ENCODE measurements at places on chromosomes 11 and 22.

DNA sequence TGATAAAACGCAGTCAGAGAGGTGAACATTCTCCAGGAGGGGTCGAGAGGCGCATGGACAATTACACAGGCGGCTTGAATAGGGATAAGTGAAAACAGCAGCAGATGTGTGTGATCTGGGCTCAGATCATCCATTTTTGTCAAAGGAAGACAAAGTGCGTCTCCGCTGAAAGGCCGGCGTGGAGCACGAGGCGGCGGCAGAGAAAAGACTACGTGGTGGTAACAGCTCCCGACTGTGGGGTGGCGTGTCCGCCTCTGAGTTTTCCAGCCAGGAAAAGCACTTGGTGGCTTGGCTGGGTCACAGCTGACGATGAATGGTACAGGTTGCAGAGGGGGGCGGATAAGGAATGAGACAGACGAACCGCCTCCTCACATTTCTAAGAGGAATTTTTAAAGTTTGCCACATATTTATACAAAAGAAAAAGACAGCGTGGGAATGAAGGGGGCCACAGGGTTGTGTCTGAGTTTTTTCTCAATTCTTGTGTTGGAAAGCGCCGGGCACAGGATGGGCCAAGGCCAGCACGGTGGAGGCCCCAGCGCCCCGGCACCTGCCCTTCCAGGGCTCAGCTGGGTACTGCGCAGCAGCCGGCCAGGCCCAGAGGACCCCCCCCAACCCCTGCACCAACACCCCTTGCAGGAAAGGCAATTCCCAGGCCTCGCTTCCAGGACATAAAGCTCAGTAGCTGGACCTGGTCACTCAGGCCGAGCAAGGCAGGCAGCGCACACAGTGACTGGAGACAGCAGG is 80.4 kb downstream of the TRMU start:
- DNase-seq: no peak

- DNase-seq: peak; percentile 66
Observed at GRCh38 chr22:23182309-23183060, 2.2 kb downstream of the BCR start.

GRCh38 chr11:94623120-94623735 is 56.1 kb downstream of the PIWIL4 start:
- peak; percentile 76 for DNase-seq

DNA sequence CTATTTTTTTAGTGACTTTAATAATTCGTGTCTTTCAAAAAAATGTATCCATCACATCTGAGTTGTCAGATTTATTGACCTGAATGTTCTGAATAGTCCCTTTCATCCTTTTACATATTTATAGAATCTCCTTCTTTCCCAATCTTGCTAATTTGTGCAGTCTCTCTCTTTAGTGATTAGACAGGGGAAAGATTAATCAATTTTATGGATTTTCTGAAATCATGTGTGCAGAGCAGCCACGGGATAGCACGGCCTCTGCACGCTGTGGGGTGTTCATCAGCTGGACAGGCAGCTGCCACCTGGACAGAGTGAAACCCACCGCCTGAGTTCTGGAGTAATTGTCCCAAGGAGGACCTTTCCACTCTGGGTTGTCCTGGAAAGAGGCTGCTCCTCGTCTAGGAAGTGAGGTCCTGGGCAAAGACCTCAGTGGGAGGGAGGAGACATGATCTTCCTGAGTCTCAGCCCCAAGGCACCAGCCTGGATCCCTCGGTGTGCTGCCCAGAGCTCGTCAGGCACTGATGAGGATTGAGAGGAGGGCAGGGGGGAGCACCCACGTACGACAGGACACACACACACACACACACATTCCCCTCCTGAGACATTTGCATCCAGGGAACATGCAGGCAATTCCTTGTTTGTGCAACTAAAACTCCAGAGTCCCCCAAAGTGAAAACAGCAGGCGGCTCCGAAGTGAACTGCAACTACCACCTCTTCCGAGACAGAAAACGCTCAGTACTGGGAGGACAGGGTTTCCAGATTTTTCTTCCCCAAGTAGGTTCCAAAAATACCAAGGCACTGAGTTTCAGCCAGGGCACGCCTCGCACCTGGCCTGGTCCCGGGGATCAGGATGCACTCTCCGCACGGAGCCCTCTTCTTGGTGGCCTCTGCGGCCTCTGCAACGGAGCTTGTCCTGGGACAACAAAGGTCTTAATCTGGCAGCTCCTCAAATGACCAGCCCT is 22.5 kb upstream of the KRTAP5-6 start:
- DNase-seq: no peak

DNA sequence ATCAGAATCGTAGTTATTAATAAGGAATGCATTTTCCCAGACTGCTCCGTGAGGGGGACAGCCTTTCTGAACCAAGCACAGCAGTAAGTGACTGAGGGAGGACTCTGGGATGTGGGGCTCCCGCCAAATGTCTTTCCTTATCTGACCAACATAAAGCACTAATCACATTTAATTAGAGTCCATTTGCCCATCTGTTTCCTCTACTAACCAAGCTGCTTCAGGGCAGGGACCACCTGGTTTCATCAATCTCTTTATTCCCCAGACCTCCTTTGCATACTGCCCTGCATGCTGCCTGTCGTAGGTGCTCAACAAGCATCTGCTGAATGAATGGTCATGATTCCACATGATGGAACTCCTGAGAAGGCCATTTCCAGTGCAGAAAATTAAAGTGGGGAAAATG is 29.4 kb downstream of the SMCO4 start:
- DNase-seq: no peak

DNA sequence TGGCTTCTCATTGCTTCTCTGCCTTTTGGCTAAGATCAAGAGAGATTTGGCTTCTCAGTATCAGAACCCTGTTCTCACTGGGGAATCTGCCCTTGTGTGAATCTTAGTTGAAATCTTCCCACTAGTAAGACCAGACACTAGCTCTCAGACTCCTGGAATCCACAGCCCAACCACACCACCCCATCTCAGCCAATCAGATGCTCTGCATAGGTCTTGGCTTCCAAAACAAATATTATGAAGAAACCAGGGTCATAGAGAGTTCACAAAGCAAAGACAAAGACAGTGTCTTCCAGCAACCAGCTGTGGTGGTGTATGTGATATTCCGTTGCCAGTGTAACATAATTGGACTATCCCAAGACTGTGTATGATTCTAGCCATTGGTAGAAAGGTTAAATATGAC is 5.4 kb downstream of the OR8B12 start:
- no peak for DNase-seq

GRCh38 chr11:128732471-128733277 is 38.8 kb downstream of the FLI1 start:
- DNase-seq: no peak

- no peak for DNase-seq
Observed at GRCh38 chr22:46066691-46067090, 83.6 kb upstream of the PPARA start.

DNA sequence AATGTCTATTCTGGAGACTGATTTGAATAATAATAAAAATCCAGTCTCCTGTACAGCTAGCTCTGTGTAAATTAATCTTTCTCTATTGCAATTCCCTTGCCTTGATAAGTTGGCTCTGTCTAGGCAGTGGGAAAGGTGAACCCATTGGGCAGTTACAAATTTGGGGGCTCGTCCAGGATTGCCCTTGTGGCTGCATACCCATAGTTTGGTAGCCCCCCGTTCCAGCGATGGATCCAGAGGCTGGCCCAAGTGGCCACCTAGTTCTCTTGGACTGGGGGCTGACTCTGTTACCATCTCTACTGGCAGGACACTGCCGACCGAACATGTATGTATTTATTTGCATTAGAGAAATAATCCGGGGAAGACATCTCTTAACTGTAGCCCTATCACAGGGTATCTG is 326.2 kb upstream of the PDGFD start:
- DNase-seq: no peak

DNA sequence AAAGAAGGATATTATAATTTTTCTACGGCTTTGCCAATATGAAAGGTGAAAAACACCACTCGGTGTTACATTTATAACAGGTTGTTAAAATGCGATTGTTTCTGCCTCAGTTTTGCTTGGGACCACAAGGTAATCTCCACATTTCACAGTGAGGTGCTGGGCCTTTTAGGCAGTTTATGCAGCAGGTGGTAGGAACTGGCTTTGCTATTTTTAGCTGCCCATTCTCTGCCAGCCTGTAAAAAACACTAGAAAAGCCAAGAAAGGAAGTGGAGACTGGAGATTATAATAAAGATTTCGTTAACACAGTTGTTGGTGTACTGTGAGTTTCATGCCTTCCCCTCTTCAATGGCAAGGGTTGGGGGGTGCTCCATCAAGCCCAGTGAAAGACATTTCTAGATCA is 8.0 kb upstream of the MRPL16 start:
- DNase-seq: no peak

- no peak for DNase-seq
Observed at GRCh38 chr11:75814363-75814676, 690 bp upstream of the UVRAG start.

GRCh38 chr22:39534092-39534506 is 1.6 kb upstream of the RPS19BP1 start:
- DNase-seq: no peak
